Frontal cortex (tissue), 4 donors: ENCODE measurements at places on chromosomes 6 and 20. TPM values are rescaled to one million over a fixed set of nuclear protein-coding genes. Genes with fewer than 3 reads are reported as not detected.

- no peak for DNase-seq
These were observed 109.6 kb downstream of the ASXL1 start for GRCh38 chr20:32467506-32468312.

GRCh38 chr20:64116541-64117431 is 9.4 kb upstream of the NPBWR2 start:
- no peak for DNase-seq

GRCh38 chr6:138996524-138996923 is 8.5 kb upstream of the REPS1 start:
- no peak for DNase-seq

- DNase-seq, result no peak
These were observed 19.1 kb upstream of the LOC128125822 start for GRCh38 chr6:63553208-63553607.

- no peak for DNase-seq
These were observed 65.9 kb downstream of the MTHFD1L start for GRCh38 chr6:150931405-150931804.

DNA sequence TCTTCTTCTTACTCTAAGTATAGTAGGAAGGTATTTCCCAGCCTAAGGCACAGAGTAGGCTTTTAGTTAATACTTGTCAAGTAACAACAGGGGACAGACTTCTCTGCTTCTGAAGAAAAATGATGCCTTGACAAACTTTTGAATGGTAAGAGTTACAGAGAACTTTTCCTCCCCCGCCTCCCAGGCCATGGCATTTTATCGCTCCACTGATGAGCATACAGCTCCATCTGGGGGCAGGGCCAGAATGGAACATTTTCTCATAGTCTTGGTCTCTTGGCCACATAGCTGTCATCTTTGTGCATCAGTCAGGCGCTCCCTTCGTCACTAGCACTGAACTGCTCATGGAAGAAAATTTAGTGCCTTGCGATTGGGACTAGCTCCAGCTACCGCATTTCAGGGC is 1066.8 kb upstream of the CITED2 start:
- no peak for DNase-seq

GRCh38 chr20:55701467-55701866 is 303.9 kb downstream of the CBLN4 start:
- DNase-seq, result no peak

Gene CTSZ
- 10.6 TPM for total RNA-seq

GRCh38 chr6:8113131-8113654 is 10.8 kb upstream of the EEF1E1 start:
- DNase-seq, result no peak

- DNase-seq, result peak; percentile 66
These were observed 703 bp downstream of the SNX9 start for GRCh38 chr6:157823528-157824370.

GRCh38 chr20:50315586-50316551 is 125.2 kb downstream of the CEBPB start:
- no peak for DNase-seq

DNA sequence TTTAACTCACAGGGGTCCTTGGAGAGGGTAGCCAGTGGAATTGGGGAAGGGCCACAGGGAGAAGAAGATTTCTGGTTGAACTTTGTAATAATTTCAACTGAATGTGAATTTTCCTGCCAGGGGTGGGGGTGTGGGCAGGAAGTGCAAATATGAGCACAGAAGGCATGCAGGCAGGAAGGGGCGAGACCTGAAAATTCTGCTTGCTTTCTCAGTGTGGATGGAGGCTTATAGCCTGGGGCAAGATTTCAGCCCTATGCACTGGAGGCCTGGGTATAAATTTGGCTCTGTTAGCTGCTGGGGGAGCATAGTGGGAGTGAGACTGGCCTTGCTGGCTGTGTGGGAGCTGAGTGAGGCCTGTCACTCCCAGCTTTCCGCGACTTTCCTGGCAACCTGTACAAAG is 54.4 kb downstream of the PERP start:
- no peak for DNase-seq

Gene HLA-DOB
- not detected for total RNA-seq

- no peak for DNase-seq
These were observed 243.1 kb upstream of the FLRT3 start for GRCh38 chr20:14580418-14581074.

DNA sequence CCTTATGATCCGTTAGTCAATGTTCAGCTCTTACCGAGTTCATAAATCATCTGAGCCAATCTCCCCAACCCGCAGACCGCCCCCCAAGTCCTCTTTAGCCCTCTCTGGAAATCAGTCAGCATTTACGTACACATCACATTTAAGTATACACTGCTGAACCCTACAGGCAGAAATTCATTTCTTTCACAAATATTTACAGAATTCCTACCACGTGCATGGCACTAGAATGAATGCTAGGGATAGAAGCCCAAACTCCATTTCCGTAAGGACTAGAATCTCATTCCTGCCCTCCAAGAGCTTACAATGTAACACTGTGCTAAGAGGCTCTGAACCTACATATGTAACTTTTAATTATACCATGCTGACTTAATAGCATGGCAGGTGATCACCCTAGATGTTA is 1.8 kb downstream of the OSER1 start:
- DNase-seq, result no peak

GRCh38 chr20:34979366-34980153 is 23.9 kb downstream of the MYH7B start:
- DNase-seq, result no peak

DNA sequence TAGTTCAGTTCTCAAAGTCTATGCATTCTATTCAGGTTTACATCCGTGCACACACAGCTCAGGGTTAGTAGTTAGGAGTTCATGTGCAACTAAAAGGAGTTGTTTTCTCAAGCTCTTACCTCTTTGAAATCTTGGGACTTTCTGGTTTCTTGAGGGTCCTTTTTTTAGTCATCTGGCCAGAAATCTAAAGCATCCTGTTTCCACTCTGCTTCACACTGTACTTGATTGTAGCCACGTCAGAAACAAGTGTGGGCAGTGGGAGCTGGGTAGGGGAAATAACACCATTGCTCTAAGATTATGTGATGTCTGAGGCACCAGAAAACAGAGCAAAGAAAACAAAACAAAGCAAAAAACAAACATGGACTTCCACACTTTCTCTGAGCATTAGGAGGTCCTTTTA is 58.3 kb downstream of the HDGFL1 start:
- DNase-seq, result no peak

DNA sequence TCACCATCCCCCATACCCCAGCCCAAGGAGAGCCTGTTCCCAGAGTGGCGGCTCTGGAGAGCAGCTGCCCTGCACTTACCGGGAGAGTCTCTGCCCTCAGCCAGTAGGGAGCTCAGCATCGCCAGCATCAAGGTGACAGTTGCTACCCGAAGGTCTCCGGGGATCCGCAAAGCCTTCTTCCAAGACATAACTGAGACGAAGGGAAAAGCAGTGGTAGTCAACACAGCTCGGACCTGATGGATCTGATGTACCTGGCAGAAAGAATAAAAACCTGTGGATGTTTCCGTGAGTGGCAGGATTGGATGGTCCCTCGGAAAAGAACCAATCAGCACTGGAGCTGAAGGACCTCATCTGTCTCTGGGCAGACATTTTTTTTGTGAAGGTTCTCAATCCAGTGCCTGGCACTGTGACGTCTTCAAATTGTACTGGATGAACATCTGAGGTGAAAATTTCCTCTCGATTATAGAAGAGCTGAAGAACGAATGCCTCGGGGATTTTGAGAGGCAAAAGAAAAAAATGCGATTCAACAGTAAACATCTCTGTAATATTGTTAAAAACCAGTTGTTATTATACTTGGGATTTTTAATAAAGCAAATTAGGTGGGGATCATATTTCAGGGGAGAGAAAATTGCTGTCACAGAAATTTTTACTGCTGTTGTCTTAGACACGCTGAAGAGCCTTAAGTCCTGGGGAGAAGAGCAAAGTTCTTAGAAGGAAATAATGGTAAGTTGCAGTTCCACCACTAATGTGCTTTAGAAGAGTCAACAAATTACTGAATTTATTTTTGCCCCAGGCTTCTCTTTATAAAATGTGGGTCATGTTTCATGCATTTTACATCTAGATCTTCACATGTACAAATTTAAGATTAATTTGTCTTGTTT is at the start of gene HLA-DQB1:
TSS of gene HLA-DQB1 (minus strand) at position 238 of the 881 bp plus-strand sequence. CDS start at position 188, 50 bp downstream.
- peak; percentile 13 for DNase-seq

Gene LY6G6F
- total RNA-seq, result not detected

GRCh38 chr20:41664584-41664983 is 46.4 kb upstream of the CHD6 start:
- DNase-seq, result no peak

Gene RAB23
- 34.2 TPM for total RNA-seq

- DNase-seq, result no peak
These were observed 655.9 kb upstream of the MAN1A1 start for GRCh38 chr6:120005292-120005976.

GRCh38 chr6:157497579-157497978 is 116.6 kb downstream of the ZDHHC14 start:
- DNase-seq, result no peak

DNA sequence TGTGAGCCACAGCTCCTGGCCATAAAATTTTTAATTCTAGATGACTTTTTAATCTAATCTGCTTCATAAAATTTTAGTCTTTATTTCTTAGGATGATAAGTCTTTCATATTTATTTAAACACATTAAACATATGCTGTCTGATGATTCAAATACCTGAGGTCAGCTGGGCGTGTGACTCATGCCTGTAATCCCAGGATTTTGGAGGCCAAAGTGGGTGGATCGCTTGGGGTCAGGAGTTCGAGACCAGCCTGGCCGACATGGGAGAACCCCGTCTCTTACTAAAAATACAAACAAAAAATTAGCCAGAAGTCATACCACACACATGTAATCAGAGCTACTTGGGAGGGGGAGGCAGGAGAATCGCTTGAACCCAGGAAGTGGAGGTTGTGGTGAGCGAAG is 53.1 kb downstream of the RBM24 start:
- DNase-seq, result no peak

DNA sequence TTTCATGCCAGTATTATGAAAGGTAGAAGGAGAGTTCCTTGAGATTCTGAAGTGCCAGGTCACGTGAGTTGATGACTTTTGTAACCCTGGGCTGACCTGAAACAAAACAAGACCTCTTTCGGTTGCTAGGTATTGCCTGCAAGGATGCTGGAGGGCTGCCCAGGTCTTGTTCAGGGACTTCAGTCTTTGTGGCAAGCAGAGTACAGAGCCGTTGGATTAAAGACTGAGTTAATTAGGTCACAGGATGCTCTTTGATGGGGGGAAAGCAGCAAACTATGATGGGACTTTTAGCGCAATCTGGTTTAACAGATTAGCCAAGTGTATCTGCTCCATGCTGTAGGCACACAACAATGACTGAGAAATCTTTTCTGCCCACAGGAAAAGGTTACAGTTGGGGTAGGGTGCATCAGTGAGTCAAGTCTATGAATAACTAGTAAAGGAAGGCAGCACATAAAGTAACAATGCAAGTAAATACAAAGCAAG is 12.8 kb upstream of the ELOVL5 start:
- DNase-seq, result no peak

Gene ADGRG6
- 9.8 TPM for total RNA-seq

DNA sequence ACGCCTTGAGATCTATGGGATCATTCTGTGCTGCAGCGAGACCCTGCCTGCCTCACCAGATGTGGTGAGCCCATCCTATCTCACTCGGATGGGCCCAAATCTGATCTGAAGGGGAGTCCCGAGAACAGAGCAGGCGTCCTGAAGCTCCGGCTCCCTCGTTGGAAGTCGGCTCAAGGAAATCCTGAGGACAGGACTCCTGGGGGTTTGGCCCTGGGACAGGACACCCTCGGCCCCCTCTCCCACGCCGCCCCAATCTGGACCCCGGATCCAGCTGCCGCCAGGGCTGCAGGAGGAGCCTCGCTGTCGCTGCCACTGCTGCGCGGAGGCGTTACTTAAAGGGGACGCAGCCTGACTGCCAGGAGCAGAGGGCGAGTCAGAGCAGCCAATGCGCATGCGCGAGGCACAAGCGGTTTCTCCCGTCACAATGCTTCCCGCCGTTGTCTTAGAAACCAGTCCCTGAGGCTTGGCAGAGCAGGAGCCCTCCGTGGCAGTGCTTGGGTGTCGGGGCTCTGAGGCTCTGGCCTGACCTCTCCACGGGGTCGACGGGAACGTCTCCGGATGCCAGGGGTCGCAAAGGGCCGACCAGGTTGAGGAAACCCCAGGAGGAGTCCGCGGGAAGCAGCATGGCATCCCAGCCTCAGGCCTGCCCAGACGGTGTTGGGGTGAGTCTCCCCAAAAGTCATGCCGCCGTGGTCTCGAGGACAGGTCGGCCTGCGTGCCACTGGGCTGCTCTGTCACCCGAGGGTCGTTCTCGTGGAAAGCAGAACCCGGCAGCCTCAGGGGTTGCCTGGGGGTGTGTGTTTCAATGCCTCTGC is 1567.8 kb upstream of the DEFB115 start:
- no peak for DNase-seq

Gene CENPB
- 58.3 TPM for total RNA-seq

DNA sequence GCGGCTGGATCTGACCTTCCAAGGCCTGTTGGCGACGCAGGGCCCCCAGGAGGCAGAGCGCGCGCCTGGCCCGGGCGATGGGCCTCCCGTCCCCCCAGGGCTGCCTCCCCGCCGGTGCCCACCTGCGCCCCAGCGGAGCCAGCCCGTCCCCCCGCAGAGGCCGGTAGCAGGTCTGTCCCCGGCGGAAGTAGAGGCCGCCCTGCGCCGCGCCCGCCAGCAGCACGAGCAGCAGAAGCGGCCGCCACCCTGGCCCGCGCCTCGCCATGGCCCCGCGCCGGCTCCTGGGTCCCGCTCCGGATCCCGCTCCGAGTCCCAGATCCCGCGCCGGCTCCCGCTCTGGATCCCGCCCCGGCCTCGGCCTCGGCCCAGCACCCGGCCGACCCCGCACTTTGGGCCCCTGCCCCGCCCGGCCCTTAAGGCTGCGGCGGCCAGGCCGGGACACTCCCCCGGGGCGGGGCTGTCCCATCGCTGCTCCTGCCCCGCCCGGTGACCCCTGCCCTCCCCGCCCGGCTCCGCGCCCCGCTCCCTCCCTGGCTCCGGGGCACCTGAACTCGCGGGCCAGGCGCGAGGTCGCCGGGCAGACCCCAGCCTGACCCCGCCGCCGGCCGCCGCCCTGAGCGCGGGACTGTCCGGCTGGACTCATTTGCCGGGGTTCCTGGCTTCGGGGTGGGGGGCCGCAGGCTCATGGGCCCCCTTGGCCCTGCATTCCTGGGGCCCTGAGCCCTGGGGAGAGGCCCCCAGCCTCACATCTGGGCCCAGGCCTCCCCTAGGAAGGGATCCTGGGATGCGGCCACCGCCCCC is at the start of gene CTSZ:
TSS of gene CTSZ (minus strand) at position 391 of the 801 bp plus-strand sequence. CDS start at position 265, 126 bp downstream.
- DNase-seq, result peak; percentile 74

DNA sequence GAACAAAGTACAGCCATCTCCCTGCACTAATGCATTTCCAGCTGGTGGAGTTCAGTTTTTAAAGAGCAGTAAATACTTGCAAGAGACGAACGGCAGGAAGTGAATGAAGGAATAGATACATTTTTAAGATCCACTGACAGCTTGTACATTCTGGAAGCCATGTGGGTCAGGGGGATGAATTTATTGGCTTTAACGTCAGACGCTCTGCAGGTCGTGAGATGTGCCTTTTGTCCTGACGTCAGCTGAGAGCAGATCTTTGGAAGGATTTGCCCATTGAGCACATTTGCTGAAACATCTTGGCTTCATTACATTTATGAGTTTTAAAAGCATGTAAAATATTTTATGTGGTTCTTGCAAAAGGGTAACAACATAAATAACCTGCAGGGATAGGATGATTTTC is 29.5 kb upstream of the SALL4 start:
- DNase-seq, result no peak

Gene LRRC73
- 2.9 TPM for total RNA-seq
